Activated naive CD4-positive, alpha-beta T cell treated with anti-CD3 and anti-CD28 coated beads, Interleukin-2, amount 50 U/mL, for 72 hours (primary cell): ENCODE measurements at places on chromosomes 1 and 21. TPM values are rescaled to one million over a fixed set of nuclear protein-coding genes. Genes with fewer than 3 reads are reported as not detected.

THAP3 gene
- total RNA-seq: 52.6 TPM

LRRC8D gene
- total RNA-seq: 22.8 TPM

DNA sequence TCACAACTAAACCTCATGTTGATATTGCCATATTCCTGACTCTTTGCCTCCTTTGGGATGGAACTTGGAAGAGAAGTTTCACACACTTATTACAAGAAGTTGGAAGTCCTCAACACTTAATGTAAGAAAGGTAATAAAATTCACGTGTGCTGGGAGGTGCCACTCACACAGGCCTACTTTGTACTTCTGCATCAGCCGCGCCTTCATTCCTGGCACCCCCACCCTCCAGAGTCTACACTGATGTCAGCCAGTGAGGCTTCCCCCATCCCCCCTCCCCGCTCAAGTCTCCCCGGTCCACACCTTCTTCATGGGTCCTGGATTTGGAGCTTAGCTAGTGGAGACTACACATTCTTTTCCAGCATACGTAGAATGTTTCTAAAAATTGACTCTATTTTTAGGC, 24.8 kb upstream of the SLC45A1 start:
- DNase-seq: no peak

GRCh38 chr1:52502789-52503188, 50.1 kb downstream of the TUT4 start:
- DNase-seq: no peak

DNA sequence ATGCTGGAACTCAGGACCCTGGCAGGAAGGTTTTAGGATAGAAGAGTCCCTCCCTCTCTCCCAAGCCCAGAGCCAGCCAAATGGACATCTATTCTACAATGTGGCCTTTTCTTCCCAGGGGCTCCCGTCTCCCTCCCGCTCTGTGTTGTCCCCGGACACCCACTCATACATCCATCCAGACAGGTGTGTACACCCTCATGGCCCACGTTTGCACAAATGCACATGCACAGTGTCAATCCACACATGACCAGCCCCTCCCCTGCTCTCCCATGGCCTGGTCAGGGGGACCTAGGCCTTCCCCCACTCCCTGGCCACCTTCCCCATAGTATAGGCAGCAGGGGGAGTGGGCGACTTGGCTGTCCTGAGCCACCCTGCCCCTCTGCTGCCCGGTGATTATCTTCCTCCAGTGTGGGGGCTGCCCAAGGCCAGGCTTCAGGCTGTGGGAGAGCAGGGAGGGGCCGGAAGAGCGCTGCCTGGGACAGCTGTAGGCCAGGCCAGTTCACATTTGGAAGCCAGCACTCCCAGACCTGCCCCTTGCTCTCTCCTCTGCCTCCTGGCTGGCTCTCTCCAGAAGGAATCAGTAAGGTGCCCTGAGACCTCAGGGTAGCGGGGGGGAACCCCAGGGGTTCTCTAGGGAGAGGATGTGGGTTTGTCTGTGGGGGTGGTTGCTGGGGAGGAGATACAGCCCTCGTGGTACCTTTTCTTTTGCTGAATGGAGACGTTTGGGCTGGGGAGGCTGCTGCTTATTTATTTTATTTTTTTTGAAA, 4.1 kb upstream of the PTPN7 start:
- no peak for DNase-seq

SLAMF6 gene
- total RNA-seq: 55.2 TPM

FAM72D gene
- total RNA-seq: 32.4 TPM

TAS1R1 gene
- not detected for total RNA-seq
